ENCODE measurements at places on chromosomes 7 and 10.
A peak's percentile ranks its signal among the peaks of the same experiment; 100 is the strongest.

DNA sequence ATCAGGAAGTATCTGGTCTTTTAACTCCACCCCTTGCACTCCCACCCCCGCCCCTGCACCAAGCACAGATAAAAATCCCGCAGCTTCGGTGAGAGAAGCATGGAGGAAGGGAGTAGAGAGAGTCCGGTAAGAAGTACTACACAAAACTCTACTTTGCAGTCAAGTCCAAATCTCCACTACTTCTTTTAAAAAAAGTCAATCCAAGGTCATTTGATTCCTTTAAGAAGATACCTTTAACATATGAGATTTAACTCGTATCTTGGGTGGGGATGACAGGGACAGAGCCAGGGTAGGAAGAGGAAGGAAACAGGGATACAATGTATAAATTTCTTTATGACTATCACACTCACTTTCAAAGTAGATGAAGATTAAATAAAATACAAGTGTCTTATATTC, 132.1 kb downstream of the NRBF2 start:
- DNase-seq = peak; percentile 72

DNA sequence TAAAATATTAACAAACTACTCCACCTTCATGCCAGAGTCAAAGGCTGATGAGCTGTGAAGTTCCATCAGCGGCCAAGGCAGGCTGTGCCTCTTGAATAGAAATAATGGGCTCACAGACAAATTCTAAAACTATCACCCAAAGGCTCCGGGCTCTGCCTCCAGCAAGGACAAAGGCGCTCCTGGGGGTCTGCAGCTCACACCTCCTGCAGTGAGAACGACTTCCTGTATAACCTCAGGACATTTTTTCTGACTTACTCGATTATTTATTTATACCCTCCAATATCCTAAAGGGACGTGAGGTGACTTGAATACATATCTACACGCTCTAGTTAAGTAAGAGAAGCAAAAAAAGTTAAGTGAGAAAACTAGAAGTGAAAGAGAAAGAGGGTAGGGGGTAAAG, 500.7 kb downstream of the CCSER2 start:
- DNase-seq = no peak

- no peak for DNase-seq
Measured at GRCh38 chr10:117790179-117790578, 247.6 kb downstream of the EMX2 start.

GRCh38 chr10:133530506-133530905, 3.3 kb downstream of the CYP2E1 start:
- no peak for DNase-seq

- peak; percentile 74 for DNase-seq
Measured at GRCh38 chr7:150756858-150757257, 19.6 kb downstream of the GIMAP5 start.

All from lung microvascular endothelial cell (primary cell).